ENCODE measurements at places on chromosomes 5 and 9. TPM values are rescaled to one million over a fixed set of nuclear protein-coding genes. Genes with fewer than 3 reads are reported as not detected.

Gene DMRT2
- polyA plus RNA-seq = 31.5 TPM

Gene FOXD4L6
- not detected for polyA plus RNA-seq

GRCh38 chr9:19162026-19162366, 34.7 kb upstream of the PLIN2 start:
- DNase-seq = no peak

- DNase-seq = no peak
These were observed 104.0 kb upstream of the SSBP2 start for GRCh38 chr5:81854915-81855314.

- no peak for DNase-seq
These were observed 797.3 kb downstream of the MAT2B start for GRCh38 chr5:164302533-164303235.

GRCh38 chr9:33662871-33663270, 132.5 kb upstream of the PRSS3 start:
- DNase-seq = no peak

DNA sequence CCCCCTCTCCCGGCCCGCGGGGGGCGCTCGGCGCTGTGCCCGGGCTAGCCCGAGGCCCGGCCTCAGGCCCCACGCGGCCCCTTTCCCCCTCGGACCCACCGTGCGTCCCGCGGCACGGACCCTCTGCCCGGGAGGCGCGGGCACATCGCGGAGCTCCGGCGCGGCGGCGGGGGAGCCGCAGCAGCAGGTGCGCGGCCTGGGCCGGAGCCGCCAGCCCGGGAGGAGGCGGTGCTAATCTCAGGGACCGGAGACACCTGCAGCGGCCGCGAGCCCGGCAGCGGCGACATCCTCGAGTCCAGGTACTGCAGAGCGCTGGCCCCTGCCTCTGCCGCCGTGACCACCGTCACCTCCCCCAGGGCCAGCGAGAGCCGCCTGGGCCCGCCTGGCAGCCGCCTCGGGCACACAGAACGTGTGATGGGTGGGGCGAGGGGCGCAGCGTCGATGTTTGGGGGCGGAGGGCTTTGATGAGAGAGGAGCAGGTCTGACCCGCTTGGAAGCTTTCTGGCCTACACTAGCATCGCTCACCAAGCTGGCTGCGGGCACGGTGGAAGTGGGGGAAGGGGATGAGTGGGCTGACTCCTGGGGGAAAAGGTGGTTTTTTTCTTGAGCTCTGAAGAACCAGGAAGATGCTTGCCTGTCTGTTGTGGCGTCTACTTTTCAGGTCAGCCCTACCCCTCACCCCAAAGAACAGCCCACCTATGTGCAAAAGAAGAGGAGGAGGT, 524 bp downstream of the CYFIP2 start:
- DNase-seq = no peak

Gene NRG2
- 1.4 TPM for polyA plus RNA-seq

- DNase-seq = no peak
These were observed 11.3 kb downstream of the C9 start for GRCh38 chr5:39352951-39353350.

DNA sequence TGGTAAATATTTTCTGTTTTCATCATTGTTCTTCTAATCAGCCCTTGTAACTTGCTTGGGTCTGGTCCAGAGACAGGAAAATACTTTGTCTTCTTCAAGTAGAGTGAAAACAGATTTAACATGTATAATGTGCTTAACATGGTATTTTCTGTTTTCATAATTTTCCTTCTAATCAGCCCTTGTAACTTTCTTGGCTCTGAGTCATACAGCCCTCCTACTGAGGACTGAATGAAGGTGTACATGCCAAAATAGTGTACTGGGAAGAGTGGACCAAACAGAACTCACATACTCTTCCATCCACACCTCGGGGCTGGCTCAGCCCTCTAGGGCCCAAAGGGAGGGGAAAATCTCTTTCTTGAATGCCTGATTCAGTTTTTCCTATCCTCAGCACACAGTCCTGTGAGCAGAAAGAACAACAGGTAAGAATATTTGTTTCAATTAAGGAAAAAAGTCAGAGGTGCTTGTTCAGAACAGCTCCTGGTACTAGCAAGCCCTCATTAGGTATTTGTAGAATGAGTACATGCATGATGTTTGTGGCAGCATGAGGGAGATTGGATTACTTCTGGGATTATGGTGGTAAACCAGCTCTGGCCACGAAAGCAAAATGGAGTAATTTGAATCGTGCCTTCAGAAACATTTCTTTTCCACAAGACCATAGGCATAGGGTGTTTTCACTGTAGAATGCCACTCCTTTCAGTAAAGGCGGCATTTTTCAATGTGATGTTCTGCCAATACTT, 24.2 kb upstream of the MACIR start:
- DNase-seq = no peak

DNA sequence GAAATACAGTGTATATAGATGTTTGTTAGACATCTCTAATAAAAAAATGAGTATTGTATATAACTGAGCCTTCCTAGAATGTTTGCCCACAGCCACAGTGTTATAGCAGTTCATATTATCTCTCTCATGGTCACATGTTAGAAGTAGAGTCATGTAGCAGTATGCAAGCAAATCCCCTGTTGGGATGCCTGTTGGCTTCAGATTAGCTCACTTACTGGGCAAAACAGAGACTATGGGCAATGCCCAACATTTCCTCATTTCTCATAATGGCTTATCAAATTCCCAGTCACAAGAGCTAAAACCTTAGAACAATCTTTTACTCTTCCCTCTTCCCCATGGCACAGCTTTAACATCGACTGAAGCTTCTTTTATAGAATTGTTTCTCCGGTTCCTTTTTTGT, 27.0 kb upstream of the PDCD1LG2 start:
- DNase-seq = no peak

Gene C9orf153
- 0.07 TPM for polyA plus RNA-seq

- DNase-seq = no peak
These were observed 42.1 kb downstream of the CXXC5 start for GRCh38 chr5:139690064-139690802.

Gene CSF2
- polyA plus RNA-seq = not detected

- peak; percentile 90 for DNase-seq
These were observed 102.4 kb downstream of the DAPK1 start for GRCh38 chr9:87599901-87600610.

DNA sequence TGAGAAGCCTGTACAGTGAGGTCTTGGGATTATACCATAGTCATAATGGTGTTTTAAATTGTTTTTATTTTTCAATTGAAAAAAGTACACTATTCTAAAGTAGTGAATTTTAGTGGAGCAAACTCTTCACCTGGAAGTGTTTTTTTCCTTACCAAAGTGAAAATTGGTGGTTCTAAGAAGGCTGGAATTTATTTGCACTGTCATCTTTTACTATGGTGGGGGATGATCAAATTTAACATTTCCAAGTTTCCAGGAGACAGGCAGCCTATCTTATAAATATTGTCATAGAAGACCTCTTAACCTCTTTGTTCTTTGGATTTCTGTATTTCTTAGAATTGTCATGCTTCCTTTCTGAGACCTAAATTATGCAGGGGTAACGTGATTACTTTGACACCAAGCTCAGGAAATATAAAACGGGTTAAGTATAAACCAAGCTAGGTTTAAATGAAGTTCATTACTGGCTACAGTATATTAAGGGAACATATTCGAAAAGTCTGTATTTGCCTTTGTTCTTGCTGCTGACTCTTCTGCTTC, 20.2 kb downstream of the NDFIP1 start:
- DNase-seq = no peak

DNA sequence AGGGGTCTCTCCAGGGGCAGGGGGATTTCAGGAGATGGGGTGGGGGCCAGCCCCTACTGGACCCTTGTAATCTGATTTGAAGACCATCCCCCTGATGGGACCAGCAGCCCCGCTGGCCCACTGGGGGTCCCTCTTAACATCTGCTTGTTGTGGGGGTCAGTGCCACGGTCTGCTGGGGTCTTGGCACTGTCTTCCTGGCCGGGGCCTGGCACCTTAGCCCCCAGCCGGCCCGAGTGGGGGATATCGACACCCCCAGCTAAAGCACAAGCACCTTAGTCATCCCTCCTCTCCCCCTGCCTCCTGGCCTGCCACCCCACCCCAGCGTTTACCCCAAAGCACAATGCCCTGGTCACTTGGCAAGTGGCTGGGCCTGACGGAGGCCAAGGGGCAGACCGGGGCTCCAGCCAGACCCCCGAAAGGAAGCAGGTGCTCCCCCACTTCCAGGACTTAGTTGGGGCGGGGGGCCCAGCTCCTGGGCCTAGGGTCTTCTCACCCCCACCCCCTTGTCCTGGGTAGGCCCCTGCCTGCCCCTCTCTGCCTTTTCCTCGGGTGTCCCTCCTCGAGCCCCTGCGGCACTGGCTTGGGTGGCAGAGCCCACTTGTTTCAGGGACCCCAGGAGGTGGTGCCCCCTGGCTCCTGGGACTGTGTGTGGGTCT, 1.4 kb upstream of the NFX1 start:
- DNase-seq = no peak

- DNase-seq = no peak
These were observed 244.2 kb downstream of the FOXD4L6 start for GRCh38 chr9:40884072-40884901.
